Activated CD4-positive, alpha-beta memory T cell treated with anti-CD3 and anti-CD28 coated beads for 36 hours (primary cell): ENCODE measurements at places on chromosomes 5 and 9.

- DNase-seq, result no peak
Observed at GRCh38 chr9:114189823-114190562, 34.7 kb downstream of the COL27A1 start.

DNA sequence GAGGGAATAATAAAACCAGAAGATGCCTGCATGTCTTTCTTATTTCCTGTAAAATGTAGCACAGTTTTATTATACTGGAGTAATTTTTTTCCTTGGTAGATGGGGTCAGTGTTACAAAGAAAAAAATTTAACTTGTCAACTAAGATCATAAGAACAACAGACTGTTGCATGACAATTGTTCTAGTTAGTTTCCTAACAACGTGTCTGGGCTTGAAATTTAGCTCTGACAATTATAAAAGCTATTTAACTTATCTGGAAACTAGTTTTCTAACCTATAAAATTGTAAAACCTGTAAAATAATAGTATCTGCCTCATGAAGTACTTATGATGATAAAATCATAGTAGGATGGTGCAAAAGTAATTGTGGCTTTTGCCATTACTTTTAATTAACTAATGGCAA lies 4.9 kb downstream of the SHOC1 start:
- no peak for DNase-seq

GRCh38 chr5:100789694-100790093 lies 113.4 kb downstream of the ST8SIA4 start:
- no peak for DNase-seq

GRCh38 chr5:66074901-66075300 lies 69.2 kb upstream of the SREK1 start:
- no peak for DNase-seq

DNA sequence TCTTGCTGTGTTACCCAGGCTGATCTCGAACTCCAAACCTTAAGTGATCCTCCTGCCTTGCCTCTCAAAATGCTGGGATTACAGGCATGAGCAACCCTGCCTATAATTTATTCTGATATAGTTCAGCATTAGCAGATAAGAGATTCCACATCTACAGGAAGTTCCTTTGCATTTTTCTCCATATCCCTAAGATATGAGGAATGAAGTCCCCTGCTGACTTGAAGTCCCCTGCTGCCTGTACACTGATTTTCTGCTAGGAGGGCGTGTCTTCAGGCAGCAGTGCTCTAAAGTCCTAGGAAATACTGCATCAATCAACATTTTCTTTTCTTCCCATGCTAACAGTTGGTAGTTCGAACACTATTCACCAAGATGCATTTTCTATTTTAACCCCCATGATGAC lies 105.8 kb downstream of the ARHGAP26 start:
- DNase-seq, result no peak

DNA sequence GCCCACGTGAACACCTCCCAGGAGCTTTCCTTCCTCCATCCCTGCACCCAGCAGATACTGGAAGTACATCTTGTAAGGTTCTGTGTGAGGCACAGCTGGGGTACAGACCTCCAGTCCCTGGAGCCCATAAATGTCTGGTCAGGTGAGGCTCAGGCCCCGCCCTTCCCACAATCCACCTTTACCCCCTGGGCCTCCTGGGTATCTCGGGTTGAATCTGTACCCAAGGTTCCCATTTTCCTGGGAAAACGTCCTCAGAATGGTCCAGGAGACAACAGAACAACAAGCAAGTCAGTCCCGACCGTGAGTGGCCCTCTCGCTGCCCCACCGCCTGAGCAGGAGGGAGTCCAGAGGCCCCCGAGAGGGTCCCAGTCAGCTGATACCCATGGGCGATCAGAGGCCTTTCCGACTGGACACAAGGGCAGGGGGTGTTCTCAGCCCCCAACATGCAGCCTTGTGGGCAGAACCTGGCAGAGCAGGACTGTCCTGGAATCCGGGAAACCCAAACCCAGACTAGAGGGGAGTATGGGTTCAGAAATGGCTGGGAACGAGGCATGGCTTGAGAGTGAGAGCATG lies 4.3 kb downstream of the SPATA31E1 start:
- DNase-seq, result no peak

DNA sequence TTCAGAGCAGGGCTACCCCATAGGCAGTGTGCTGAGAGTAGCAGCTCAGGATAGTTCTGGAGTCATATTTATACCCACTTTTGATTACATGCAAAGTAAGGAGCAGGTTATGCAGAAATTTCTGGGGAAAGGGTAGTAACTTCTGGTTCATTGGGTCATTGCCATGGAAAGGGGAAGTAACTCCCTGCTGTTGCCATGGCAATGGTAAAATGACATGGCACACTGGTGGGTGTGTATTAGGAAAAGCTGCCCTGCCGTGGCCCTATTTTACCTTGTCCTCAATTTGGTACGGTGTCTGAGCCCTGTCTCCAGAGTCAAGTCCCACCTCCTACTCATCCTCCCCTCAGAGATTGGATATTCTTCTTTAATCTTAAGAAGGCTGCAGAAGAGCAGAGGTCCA lies 526.7 kb upstream of the TYRP1 start:
- DNase-seq, result no peak

- DNase-seq, result no peak
Observed at GRCh38 chr9:31500422-31500821, 884.0 kb upstream of the ACO1 start.

GRCh38 chr9:121819428-121820231 lies 168.2 kb downstream of the DAB2IP start:
- DNase-seq, result no peak

GRCh38 chr5:99386406-99387077 lies 457.7 kb upstream of the CHD1 start:
- DNase-seq, result no peak

DNA sequence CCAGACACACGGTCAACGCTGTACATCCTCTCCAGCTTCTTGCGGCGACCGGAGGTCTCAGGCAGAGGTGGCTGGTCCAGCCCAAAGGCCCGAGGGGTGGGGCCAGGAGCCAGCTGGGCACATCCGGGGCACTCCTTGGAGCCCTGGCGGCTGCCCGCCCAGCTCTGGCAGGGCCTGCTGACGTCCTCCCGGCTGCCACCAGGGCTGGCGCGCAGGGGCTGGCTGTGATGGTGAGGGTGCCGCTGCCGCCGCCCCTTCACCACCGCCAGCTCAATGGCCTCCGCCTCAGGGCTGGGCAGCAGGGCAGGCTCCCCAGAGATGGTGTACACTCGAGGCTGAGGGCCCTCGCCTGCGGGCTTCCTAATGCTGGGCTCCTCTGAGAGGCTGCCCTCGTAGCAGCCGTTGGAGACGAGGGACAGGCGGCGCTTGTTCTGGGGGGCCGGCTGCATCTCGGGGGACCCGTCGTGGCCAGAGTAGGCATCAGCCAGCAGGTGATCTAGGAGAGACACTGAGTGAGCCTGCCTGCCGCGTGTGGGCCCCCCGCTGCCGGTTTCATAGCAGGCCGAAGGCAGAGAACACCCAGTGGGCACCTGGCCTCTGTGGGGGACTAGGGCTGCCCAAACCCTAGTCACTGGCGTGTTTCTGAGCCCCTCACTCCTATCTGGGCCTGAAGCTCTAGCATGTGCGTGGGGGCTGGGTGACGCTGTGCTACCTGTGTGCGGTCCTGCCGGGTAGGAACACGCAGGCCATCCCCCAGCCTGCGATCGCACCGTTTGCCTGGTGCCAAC lies 1.5 kb downstream of the NSMF start:
- no peak for DNase-seq

GRCh38 chr5:19795218-19795617 lies 192.8 kb downstream of the CDH18 start:
- no peak for DNase-seq

DNA sequence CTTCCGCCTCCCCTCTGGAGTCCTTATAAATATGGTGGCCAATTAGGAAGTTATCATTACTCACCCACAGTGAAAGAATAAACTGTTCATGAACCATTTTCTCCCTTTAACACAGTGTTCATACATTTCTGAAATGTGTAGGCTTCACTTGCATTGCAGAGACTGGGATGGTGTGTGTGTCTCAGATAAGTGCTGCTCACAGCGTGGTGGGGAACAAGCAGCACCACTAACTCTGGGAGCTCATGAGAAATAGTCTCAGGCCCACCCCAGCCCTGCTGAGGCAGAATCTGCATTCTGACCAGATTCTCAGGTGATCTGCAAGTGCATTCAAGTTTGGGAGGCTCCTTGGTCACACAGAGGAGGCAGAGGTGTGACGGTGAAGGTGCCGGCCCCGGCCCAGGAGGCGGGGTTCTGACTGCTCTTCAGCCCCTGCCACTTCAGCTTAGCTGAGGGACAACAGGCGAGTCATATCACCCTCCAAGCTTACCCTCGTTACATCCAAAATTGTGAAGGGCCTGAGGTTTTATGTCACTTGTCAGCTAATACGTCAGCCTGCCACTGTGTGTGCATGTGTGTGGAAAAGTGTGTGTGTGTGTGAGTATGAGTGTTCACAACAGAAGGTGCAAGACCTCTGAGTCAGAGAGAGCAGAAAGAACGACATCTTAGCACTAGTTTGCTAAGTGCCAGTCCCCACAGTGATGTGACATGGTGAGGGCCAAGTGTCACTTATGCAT lies 34.7 kb downstream of the DAP start:
- DNase-seq, result peak; percentile 21

DNA sequence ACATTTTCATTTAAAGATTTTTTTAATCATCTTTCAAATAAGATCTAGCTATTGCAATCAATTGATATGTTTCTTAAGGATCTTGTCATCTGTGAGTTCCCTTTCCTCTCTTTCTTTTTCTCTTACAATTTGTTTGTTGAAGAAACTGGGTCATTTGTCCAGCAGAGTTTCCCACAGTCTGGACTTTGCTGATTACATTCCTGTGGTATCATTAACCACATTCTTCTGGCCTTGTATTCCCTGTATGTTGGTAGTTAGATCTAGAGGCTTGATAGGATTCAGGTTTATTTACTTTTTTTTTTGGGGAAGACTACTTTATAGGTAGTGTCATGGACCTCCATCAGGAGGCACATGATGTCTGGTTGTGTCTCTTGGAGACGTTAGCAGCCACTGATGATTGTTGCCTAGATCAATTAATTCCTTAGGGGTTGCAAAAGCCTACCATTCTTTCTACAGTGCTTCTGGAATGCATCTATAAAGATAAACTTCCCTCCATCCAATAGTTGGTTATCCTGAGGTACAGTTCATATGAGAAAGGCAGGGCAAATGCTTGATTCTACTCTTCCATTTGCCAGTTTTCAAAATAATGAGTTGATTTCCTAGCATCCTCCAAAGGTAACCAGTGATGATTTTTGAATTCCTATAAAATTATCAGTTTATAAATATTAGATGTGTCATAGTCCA lies 14.3 kb downstream of the PDE8B start:
- DNase-seq, result no peak

DNA sequence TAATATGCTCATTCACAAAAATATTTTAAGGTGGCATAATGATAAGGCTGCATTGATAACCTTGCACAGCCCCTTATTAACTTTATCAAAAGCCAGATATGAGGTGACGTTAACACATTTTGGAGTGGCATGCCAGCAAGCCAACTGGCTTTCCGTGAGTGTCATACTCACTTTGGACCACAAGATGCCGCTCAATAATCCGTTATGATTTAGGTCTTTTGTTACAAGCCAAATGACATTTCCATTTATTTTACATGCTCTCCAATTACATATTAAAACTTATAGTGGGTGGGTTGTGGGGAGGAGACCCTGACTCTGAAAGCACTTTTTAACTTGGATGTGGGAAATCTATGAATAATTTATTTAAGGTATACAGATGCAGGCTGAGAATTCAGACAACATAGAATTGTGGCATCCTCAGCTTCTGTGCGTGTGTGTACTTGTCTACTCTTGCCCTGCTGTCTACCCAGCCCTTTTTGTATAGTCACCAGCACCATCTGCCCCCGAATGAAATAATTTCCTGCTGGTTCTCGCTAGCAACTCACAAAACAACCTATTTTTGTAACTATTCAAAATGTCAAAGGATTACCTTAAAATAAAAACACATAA lies 305.1 kb downstream of the PSAT1 start:
- peak; percentile 12 for DNase-seq
